Epithelial cell of esophagus (primary cell): ENCODE measurements at places on chromosomes 3 and 15.

GRCh38 chr15:98548139-98548971, 100.0 kb upstream of the IGF1R start:
- peak; percentile 83 for DNase-seq

DNA sequence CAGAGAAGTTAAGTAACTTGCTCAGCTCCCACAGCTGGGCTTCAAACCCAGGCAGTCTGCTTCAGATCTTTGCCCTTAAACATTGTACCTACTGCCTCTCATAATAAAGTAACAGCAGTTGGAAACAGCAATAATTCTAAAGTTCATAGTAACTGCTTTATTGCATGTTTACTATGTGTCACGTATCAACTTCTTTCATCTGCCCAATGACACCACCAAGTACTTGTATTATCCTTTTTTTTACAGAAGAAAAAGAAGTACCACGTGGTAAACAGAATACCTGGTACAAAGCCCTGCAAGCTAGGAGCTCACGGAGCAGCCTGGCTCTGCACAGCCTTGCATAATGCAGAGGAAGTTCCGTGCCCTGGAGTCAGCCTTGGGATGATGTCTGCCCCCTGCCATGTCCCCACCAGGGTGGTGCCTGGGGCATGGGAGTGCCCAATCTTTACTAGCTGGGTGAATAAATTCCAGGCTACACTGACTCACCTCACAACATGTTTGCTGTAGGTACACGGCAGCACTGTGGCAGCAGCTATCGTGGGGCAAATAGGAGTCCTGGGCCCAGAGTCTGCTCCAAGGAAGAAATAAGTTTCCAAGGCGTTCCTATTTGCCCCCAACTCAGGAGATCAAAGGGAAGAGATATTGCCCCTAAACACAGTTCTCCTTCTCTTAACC, 77.2 kb downstream of the LDHAL6B start:
- peak; percentile 99 for DNase-seq

DNA sequence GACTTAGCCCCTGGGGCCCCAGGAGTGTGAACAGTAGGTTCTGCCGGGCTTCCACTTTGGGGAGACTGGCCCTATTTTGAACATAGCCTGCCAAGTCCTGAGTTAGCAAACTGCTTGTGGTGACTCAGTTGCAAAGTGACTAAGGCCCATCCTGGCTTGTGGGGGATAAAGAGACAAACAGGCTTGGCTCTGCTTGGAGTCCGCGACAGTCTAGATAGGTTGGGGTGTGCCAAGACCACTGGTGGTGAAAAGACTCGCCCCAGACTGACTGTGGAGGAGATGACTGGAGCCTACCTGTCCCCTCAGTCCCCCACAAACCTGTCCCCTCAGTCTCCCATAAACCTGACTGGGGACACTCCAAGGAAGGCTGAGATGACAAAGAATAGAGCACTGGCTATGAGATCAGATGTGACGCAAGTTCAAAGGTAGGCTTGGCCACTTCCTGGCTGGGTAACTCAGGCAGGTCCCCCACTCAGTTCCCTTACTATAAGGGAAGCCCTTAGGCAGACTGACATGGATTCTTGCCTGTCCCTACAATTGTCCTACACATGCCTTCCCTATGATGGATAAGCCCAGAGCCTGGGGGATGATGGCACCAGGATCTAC, 4.3 kb downstream of the DNASE1L3 start:
- peak; percentile 81 for DNase-seq

DNA sequence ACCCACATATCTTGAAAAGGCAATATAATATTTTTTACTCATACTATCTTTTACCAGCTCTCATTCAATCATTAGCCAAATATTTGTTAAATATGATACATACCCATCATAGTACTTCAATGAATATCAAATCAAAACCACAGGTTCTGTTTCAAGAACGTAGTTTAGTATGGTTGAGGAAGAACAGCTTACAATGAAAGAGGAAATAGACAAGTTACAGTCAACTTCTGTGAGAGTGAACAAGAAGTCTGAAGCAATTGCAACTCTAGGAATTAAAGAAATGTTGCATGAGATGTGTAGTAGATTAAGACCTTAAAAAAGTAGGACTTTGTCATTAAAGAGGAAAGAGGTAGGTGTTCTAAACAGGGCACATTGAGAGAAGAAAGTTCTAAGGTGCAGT, 9.3 kb downstream of the BCHE start:
- DNase-seq: no peak

DNA sequence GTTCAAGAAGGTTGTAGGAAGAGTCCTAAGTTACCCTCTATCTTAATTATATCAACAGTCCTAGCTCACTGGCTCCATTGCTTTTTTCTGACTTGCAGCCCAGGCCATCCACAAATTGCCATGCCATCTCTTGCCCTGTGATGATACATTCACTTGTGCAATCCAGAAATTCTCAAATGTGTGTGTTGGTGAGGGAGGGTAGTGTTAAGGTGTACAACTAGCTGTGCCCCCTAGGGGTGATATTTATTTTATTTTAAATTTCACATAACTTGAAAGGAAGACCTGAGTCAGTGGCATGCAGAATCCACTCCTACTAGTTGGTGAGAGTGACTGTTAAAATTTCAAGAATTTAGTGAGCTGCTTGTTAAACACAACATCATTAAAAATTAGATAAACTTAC, 156.1 kb upstream of the ANKRD28 start:
- DNase-seq: peak; percentile 70

DNA sequence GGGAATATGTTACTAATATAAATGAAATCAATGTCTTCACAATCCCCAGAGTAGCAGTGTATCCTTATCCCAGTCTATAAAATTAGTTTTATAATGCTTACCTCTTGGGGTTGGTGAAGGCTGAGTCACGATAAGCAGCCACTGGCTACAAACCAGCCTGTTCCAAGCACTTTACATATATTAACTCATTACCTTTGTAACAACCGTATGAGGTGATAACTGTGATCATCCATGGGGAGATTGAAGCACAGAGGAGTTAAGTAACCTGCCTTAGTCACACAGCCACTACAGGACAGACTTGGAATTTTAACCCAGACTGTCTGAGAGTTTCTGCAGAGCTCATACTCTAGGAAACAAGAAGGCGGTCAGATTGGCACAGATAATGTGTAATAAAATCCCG, 43.3 kb upstream of the MITF start:
- peak; percentile 15 for DNase-seq

DNA sequence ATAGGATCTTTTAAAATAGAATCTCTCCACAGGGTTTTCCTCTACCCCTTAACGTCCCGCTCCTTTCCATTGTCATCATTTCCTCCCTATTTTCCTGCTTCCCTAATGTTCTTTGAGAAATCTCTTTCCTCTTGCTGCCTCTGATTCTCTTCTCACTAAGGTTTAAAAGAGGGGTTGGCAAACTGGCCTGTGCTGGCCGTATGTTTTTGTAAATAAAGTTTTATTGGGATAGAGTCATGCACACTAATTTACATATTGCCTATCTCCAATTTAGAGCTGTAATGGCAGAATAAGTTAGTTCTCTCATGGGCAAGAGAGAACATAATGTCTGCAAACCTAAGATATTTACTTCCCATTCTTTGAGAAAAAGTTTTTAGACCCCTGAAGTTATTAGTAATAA, 25.0 kb downstream of the MRPL3 start:
- DNase-seq: no peak

DNA sequence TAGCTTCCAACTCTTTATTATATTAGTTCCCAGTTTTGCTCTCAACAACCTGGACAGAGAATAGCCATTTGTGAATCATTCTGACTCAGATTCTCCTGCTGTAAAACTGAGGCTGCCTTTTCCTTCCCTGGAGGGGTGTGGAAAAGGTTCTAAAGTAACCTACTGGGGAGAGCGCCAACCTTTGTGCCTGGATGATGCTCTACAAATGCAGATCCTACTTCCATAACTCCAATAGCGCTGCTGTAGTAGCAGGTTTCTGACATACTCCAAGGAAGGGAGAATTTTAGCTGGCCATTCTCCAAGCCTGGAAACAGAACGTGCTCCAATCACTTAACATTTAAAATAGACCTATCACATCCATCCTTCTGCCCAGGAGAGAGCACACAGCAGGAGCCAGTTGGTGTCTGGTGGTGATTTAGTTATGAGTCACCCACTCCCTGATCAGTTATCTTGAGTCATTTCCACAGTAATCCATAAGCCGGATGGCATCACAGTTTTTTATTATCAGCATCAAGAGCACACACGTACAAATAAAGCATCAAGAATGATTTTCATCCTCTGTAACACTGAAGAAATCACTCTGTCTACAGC, 38.3 kb downstream of the MYH15 start:
- DNase-seq: peak; percentile 91

DNA sequence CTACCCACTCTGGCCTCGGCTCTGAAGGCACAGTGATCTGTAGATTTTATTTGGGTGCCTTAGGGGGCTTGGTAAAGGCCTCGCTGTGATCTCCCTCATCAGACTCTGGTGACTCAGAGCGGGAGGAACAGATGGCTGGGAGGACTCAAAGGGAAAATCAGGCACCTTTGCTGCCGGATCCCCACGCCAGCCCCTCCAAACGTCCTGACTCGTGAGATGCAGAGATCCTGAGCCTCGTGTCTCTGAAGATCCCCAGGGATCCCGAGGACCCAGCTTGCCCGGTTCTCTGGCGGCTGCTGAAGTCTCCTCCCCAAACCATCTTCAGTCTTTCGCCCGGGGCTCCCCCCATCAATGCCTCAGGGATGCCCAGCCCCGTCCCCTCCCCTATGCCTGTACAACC, 32.8 kb downstream of the MUC20 start:
- no peak for DNase-seq
